ENCODE measurements at places on chromosomes 6 and 20.

DNA sequence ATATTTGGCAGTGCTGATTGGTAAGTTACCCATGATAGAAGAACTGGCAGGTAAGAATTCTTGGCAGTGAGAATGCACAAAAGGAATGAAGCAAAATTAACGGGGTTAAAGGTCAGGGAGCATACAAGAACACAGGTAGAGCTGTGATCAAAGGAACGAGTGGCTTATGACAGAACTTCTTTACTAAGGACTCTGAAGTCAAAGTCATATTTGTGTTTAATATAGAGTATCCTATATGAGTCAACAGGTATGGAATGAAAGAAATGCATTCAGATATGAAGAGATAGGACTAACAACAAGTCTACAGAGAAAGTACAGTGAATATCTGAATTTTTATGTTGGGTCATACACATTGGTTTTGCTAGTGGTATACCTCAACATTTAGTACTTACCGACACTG, 209.0 kb upstream of the CITED2 start:
- no peak overlapping the region for H3K4me3 ChIP-seq
- no peaks in the 10 kb centered on the region for H3K36me3 ChIP-seq
- no peak overlapping the region for H3K27ac ChIP-seq
- H3K4me1 ChIP-seq: peaks cover 5% of the 10 kb centered on the region
- no peaks in the 10 kb centered on the region for H3K27me3 ChIP-seq

- H3K4me3 ChIP-seq: no peak overlapping the region
- DNase-seq: no peak
- no peaks in the 10 kb centered on the region for H3K4me1 ChIP-seq
- H3K27me3 ChIP-seq: no peaks in the 10 kb centered on the region
- H3K27ac ChIP-seq: no peak overlapping the region
- peaks cover 20% of the 10 kb centered on the region for H3K36me3 ChIP-seq
Measured at GRCh38 chr20:50588034-50588736, 78.0 kb downstream of the PTPN1 start.

- no peak overlapping the region for H3K27ac ChIP-seq
- H3K4me3 ChIP-seq: no peak overlapping the region
- H3K27me3 ChIP-seq: no peaks in the 10 kb centered on the region
- no peaks in the 10 kb centered on the region for H3K4me1 ChIP-seq
- no peaks in the 10 kb centered on the region for H3K36me3 ChIP-seq
Measured at GRCh38 chr6:14932485-14933182, 313.2 kb upstream of the JARID2 start.

DNA sequence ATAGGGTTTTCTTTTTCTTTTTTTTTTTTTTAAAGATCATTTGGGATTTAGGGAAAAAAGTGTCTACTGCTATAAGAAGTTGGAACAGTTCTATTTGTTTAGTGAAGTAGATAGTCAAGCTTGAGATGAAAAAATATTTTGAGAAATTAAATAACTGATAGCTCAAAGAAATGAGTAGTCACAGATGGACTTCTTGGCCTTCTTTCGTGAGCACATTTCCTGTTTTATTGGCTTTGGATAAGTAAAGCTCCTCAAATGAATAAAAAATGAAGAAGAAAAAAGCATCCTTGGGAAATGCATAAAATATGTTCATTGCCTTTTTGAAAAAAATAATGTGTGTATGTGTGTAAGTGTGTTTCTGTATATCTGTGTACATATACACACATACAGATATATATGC, 515.9 kb downstream of the GRIK2 start:
- no peak overlapping the region for H3K27ac ChIP-seq
- no peaks in the 10 kb centered on the region for H3K27me3 ChIP-seq
- DNase-seq: no peak
- no peaks in the 10 kb centered on the region for H3K36me3 ChIP-seq

GRCh38 chr6:20242397-20242796, 30.1 kb upstream of the MBOAT1 start:
- H3K4me1 ChIP-seq: no peaks in the 10 kb centered on the region
- no peaks in the 10 kb centered on the region for H3K27me3 ChIP-seq
- H3K36me3 ChIP-seq: no peaks in the 10 kb centered on the region
- H3K4me3 ChIP-seq: no peak overlapping the region

DNA sequence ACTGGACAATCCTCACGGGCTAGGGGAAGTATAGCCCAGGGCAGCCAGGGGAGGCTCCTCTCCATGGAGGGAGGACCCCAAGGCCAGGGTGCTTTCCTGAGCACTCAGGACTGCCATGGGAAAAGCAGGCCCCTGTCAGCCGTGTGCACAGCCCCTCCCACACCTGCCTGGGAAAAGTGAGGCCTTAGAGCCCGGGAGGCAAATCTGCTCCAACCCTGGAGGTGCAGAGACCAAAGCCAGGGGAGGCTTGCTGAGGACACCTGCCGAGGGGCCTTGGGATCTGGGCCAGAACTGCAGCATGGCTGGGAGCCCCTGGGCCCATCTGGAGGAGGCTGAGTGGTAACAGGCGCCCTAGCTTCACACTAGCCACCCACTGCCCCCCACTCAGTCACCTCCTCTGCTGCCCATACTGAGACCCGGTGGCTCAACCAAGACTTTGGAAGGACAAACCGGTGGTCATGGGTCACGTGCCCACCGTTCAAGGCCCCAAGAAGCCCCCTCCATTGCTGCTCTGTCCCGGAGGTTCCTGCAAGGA, 55.2 kb downstream of the YTHDF1 start:
- no peaks in the 10 kb centered on the region for H3K4me1 ChIP-seq
- DNase-seq: no peak
- H3K27me3 ChIP-seq: no peaks in the 10 kb centered on the region
- no peak overlapping the region for H3K27ac ChIP-seq
- H3K36me3 ChIP-seq: no peaks in the 10 kb centered on the region

DNA sequence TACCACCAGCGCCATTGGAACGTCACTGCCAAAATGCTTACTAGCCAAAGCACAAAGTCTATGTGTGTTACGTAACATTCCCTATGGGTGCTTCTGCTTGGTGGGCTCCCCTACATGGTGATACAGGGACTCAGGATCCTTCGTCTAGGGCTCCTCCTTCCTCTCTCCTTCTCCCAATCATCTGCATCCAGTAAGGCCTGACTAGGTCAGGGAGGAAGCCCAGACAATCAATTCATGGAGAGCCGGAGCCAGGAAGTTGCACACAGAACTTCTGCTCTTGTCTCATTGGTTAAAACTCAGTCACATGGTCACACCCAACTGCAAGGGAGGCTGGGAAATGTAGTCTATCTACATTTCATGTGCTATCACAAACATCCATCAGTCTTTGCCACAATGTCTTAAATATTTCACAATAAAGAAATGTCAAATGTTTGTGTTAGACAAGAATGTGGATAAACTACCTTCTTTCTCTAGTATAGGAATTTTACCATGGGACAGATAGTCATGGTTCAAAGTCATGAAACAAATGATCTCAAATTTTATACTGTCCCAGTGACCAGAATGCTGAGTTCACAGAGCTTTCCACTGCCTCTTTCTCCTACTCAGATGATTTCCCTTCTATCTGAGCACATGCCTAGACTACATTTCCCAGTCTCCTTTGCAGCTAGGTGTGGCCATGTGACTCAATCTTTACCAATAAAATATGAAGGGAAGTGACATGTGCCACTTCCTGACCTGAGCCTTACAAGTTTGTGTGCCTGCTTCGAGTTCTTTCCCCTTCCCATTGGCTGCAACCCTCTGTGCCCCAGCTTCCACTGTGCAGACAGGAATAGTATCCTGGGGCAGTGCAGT, 9.3 kb upstream of the KCNK15 start:
- no peak overlapping the region for H3K4me3 ChIP-seq
- H3K36me3 ChIP-seq: no peaks in the 10 kb centered on the region
- peaks cover 7% of the 10 kb centered on the region for H3K4me1 ChIP-seq
- H3K27ac ChIP-seq: no peak overlapping the region
- no peak for DNase-seq

DNA sequence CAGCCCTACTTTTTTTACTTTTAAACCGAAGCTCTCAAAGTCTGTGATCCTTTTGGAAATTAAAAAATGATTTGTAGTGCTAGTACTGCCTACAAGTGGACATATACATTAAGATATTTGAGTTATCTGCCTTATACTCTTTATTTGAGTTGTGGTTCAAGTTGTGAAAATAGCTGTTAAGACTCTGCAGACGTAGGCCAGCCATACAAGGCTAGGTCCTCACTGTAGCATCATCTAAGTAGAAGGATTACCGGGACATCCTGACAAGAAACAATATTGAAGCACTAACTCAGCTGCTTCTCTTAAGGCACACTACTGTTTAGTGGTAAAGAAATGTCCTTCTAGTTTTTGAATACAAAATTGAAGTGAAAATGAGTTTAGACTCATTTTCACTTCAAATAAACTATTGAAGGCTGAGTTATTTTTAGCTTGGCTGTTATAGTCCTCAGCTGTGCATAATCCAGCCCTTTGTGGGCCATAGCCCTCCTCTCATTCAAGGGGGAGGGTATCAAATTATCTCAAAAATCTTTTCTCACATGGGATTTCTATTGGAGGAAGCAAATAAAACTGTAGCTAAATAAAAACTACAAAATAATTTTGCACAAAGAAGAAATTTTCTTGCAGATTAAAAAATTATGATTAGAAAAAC, 68.1 kb downstream of the JAG1 start:
- H3K4me3 ChIP-seq: no peak overlapping the region
- H3K36me3 ChIP-seq: 0 out of 2 replicates have a peak, but pooled peaks cover 4% of the 10 kb centered on the region
- H3K27ac ChIP-seq: no peak overlapping the region
- H3K4me1 ChIP-seq: no peaks in the 10 kb centered on the region
- H3K27me3 ChIP-seq: no peaks in the 10 kb centered on the region

- no peaks in the 10 kb centered on the region for H3K36me3 ChIP-seq
- H3K4me1 ChIP-seq: no peaks in the 10 kb centered on the region
- no peaks in the 10 kb centered on the region for H3K27me3 ChIP-seq
- H3K27ac ChIP-seq: no peak overlapping the region
- no peak for DNase-seq
Measured at GRCh38 chr20:15099130-15099529, 761.7 kb upstream of the FLRT3 start.

GRCh38 chr6:124772733-124773319, 189.4 kb upstream of the RNF217 start:
- H3K4me3 ChIP-seq: no peak overlapping the region
- no peak overlapping the region for H3K27ac ChIP-seq
- no peaks in the 10 kb centered on the region for H3K27me3 ChIP-seq
- H3K36me3 ChIP-seq: no peaks in the 10 kb centered on the region
- no peak for DNase-seq

DNA sequence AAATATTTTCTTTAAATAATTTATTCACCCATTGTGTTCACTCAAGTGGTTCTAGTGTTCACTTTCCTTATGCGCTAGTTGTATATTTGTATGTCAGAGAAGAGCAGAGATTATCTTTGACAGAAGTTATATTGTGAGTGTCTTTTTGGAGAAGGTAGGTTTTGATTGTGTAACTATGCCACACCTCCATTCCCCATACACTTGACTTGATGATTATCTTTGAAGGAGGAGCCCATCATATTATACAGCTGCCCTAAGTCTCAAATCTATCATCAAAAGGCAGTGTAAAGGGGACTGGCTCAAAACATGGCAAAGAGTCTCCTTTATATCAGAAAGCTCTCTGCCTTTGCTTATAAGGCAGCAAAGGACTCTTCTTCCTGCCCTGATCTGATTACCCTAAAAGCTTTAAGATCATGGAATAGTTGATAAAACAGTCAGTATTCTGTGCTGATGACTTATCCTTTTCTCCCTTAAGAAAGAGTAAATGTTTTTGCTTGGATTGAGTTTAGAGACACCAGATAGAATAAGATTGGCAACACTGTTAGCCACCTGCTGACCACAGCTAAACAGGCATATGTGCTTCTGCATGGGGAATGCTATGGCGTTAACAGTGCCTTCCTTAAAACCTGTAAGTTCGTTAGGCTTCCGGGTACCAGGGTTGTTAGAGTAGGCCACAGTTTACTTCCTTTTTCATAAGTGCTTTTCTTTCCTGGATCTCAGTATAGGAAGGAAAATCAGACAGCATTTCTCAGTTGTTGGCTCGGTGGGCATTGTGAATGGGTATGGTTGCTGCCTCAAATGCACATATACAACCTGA, 22.6 kb downstream of the TOP1 start:
- H3K4me1 ChIP-seq: peaks cover 46% of the 10 kb centered on the region
- no peak for DNase-seq
- H3K4me3 ChIP-seq: no peak overlapping the region

Data from GM12878 (cell line).